Stimulated activated CD8-positive, alpha-beta memory T cell treated with anti-CD3 and anti-CD28 coated beads, Interleukin-4, amount 100 ng/mL, for 1 hour (primary cell): ENCODE measurements at places on chromosomes 2 and 18.

DNA sequence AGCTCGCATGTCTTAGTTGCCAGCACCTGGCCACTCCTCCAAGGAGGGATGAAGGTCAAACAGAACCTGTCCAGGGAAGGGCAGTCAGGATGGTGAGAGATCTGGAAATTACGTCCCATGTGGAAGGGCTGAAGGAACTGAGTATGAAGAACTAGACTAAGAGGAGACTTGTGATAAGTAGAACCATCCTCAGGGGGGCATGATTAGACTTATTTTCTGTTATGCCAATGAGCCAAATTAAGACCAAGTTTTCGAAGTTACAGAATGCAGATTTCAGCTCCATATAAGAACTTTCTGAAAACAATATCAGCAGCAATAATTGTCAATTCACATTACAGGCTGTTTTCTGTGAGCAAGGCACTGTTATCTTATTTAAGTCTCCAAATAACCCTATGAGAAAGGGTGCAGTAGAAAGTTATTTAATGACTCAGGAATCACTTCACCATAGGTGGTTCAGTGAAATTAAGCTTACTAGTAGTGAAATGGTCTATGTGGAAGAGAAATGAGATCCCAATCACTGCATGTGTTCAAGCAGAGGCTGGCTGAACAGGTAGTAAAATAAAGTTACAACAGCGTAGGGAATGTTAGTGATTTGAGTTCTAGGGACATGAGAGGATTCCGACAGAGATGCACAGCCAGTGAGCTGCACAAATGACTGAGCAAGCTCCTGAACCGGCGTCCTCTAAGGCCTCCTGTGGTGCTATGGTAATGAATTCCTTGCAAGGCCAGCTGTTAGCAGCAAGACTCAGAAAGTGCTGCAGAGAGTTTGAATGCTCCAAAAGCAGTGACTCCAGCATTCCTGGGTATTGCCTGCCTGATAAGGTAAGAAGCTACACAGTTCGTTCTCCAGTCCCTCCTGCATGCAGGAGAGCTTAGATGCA, 4.5 kb upstream of the DYM start:
- DNase-seq = no peak

DNA sequence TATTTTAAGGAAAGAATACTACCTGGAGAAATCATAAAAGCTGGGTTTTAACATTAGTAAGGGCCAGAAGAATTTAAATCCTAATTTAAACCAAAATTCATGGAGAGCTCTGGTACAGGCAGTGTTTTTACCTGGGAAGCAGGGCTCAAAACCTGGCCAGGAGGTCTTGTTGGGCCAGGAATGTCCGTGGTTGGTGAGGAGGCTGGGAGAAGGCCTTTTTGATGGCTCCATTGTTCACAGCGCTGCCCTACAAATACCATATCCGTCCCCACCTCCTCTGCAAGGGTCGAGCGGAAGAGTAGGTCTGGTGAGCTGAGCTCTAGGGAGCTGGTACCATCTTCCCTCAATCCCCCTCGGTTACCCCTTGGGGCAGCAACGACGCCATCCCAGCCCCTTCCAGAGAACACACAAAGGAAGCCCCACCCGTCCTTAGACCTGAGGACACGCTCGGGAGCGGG, 10.9 kb upstream of the HOXD1 start:
- no peak for DNase-seq

- no peak for DNase-seq
These were observed 95.7 kb downstream of the VAPA start for GRCh38 chr18:10009321-10010144.

GRCh38 chr2:74877781-74878433, 44.0 kb downstream of the HK2 start:
- no peak for DNase-seq

- no peak for DNase-seq
These were observed 27.7 kb upstream of the ACADL start for GRCh38 chr2:210252699-210253606.

- DNase-seq = no peak
These were observed 138.4 kb downstream of the RPIA start for GRCh38 chr2:88829607-88830463.

DNA sequence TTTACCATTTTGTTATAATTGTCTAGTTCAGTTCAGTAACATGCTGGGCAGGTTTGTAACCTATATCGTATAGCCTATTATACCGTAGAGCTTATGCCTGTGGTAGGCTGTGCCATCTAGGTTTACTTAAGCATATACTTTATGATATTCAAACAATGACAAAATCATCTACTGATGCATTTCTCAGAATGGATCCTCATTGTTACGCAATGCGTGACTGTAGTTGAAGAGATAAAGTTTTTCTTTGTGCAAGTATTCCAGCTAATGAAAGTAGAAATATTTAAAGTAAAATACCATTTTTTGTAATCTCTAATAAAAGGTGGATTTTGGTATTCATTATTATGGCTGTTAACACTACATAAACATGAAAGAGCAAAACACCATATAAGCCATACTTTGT, 100.2 kb downstream of the LRRTM4 start:
- no peak for DNase-seq

DNA sequence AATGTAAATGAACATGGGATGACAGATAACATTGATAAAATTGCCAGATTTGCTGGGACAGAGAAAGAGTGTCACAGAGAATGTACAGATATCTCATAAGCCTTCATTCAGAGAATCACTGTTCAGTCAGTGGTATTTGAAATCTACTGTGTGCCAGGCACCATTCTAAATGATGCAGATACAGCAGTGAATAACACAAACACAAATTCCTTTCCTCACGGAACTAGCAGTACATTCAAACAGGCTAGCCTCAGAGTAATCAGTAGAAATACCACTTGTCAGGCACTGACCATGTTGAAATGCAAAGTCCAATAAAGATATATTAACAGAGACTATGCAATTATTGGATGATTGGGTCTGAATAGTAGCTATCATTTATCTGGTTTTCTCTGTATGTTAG, 211.0 kb downstream of the RDH14 start:
- DNase-seq = no peak

GRCh38 chr18:23756590-23757436, 67.6 kb downstream of the LAMA3 start:
- no peak for DNase-seq

GRCh38 chr18:61898640-61899101, 5.9 kb upstream of the RNF152 start:
- no peak for DNase-seq
